Vagina (tissue), 2 donors: ENCODE measurements at places on chromosomes 11 and 22. TPM values are rescaled to one million over a fixed set of nuclear protein-coding genes. Genes with fewer than 3 reads are reported as not detected.

DNA sequence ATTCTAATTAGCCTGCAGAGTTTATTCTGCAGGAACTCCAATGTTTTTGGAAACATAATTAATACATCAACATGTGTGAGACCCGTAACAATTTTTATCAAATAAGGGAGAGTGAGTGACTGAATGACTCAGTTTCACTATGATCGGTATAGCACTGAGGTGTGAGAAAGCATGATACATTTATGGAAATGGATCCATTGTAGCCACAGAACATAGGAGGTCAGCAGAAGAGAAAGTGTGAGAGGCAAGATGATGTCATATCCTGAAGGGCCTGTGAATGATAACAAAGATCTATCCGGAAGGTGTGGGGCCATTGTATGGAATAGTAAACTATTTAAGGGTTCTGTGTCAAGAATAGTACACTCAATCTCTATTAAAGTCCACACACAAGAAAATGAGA lies 1406.1 kb upstream of the TENM4 start:
- no peak for DNase-seq

FAT3 gene
- 9.6 TPM for total RNA-seq

NOX4 gene
- 9.8 TPM for total RNA-seq

KCNK7 gene
- 12.0 TPM for total RNA-seq

NXPE2 gene
- not detected for total RNA-seq

- DNase-seq: no peak
These were observed at the start of gene LIF for GRCh38 chr22:30245985-30246813. TSS of gene LIF (minus strand) at chr22:30246759. CDS start at chr22:30246695, 64 bp downstream.

GRCh38 chr11:86869966-86870570 lies 69.7 kb downstream of the PRSS23 start:
- DNase-seq: no peak

DNA sequence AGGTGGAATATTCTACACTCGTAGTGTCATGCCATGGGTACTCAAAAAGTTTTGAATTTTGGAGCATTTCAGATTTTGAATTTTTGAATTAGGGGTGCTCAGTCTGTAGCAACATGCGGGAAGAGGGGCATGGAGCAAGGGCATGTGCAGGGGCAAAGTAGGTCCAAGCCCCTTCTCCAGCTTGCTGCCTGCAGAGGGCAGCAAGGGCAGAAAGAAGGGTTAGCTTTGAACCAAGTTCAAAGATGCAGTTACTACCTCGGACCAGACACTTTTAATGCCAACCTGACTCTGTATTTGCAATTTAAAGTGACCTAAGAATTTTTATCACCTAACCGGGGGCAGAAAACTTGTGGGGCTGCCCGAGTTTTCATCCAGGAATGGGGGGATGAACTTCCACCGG lies 68.2 kb downstream of the CD82 start:
- no peak for DNase-seq

CNGA4 gene
- not detected for total RNA-seq

- no peak for DNase-seq
These were observed 14.9 kb downstream of the USP47 start for GRCh38 chr11:11856638-11857037.
